ENCODE measurements at places on chromosomes 1 and 21.

DNA sequence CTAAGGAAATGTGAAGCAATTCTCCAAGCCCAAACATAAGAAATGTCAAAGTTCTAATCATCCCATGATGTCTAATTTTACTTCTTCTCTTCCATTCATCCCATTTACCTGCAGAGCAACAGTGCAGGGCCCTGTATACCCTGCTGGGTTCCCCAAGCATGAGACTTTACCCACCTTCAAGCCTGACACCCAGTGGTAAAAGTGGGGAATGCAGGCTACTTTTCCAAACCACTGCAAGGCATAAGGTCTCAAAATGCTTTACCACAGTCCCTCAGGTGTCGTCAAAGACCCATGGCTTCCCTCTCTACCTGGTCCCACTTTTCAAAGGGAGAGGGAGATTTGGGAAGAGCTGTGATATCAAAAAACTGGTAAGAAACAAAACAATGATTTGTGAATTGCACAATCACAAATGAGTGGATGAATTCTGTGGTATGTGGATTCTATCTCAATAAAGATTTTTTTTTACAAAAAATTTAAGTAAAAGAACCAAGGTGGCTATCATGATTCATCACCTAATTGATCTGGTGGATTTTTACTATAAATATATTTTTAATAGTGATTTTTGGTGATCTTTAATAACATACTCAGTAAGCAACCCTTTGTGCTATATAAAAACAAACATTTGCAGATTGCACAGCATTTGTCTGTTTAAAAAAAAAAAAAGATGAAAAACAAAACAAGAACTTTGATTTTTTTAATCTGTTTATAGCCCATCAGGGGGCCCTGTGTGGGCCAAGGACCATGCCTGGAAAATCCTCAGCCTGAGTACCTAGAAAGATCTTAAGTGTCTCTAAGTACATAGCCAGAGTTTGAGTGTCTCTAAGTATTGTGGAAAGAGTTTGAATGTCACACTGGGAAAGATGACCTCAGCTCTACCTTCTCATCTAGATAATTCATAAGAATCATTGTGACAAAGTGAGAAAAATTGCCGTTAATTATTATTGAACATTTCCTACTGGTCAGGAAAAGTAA is 73.1 kb upstream of the GJB5 start:
- peak; percentile 37 for DNase-seq

DNA sequence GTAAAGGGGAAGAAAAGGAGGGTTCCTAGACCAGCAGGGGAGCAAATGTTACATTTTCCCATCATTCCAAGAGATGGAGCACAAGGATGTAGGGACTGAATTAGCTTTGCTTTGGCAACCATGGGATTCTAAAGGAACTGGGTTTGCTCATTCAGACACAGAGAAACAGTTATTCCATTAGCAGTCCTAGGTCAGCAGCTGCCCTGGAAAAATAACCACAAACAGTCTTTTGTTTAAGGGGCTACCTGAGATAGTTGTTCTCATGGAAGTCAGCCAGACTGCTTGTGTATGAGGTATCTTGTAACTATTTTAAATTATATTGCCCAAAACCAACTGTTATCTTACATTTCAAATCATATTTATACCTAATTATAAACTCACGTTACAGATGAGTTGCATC is 58.4 kb upstream of the VCAM1 start:
- DNase-seq: no peak

DNA sequence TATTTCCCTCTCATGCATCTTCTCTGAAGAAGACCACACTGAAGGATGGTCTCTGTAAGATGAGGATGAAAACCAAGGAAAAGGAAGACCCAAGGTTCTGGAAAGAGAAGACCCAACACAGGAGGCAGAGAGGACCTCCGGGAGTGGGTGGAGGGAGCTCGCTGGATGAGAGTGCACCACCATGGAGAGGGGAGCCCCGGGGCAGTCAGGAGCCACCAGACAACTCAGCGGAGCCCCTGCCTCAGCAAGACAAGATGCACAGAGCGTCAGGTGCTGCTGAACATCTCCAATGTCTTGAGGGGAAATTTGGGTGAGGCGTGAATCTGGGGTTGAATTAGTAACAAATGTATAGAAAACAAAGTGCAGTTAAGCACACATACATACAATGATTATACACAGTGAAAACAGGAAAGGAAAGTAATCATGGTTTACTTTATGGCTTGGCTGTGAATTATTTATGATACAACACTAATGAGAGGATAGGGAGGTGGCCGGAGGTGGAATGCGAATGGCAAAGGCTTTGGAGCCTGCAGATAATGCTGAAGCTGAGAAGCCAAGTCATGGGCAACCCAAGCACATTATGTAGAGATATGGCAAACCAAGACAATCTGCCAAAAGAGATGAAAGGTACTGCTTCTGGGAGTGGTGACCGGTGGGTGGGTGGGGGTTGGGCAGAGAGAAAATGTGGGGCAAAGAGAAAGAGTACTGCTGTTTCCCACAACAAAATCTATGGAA is 80.4 kb upstream of the EDN2 start:
- no peak for DNase-seq

GRCh38 chr1:101003012-101003650 is 22.5 kb downstream of the DPH5 start:
- DNase-seq: peak; percentile 20

GRCh38 chr1:157111396-157112165 is 12.0 kb upstream of the ETV3L start:
- DNase-seq: no peak

DNA sequence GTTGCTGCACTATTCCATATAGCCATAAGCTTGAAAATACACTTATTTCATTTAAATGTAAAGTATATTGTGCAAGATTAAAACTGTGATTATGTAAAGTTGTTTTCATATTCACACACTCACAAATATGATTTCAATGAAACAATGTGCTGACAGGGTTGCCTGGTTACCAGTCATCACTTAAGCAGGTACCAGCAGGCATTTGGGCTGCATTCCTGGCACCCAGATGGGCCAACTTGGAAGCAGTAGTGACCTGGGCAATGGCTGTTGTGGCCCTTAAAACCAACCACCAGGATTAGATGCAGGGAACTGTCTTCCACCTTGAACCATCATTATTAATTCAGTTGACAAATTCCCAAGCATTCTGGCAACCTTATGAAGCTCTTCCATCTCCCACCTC is 45.0 kb upstream of the RASAL2 start:
- DNase-seq: no peak

GRCh38 chr21:22260274-22260673 is 1262.1 kb downstream of the NCAM2 start:
- no peak for DNase-seq

- DNase-seq: no peak
Observed at GRCh38 chr1:151508833-151509232, 2.4 kb upstream of the CGN start.

GRCh38 chr1:56065729-56066128 is 513.6 kb downstream of the PLPP3 start:
- DNase-seq: no peak

DNA sequence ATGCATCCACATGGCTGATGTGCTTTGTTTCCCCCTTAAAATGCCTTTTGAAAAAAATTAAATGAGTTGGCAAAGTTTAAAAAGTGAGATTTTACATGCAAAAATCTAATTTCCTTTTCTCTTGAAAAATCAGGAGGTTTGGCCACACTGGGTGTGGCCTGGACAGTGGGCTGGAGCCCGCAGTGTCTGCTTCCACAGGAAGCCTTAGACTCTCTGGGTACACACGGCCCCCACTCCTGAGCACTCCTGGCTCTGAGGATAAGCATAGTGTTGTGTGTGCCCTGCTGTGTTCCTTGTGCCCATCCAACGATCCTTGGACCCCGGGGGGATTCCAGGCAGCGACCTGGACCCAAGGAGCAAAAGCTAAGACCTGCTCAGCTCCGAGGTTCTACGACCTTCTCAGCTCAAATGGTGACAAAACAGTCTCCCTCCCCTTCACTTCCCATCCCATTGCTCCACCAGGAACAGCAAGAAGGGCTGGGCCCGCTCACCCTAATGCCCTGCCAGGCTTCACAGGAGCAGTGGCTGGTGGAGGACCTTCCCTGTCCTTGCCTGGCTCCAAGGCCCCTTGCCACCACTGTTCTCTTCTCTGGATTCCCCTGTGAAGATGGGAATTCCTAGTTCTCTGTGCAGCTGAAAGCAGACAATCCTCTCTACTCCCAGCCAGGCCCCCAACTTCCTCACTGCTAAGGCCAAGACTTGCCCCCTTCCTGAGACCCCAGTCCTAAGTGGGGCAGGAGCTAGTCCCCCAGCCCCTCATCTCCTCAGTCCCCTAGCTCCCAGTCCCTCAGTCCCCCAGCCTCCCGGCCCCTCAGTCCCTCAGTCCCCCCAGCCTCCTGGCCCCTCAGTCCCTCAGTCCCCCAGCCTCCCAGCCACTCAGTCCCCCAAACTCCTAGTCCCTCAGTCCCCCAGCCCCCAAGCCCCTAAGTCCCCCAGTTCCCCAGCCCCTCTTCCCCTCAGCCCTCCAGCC is 395.8 kb downstream of the PTPRU start:
- no peak for DNase-seq

DNA sequence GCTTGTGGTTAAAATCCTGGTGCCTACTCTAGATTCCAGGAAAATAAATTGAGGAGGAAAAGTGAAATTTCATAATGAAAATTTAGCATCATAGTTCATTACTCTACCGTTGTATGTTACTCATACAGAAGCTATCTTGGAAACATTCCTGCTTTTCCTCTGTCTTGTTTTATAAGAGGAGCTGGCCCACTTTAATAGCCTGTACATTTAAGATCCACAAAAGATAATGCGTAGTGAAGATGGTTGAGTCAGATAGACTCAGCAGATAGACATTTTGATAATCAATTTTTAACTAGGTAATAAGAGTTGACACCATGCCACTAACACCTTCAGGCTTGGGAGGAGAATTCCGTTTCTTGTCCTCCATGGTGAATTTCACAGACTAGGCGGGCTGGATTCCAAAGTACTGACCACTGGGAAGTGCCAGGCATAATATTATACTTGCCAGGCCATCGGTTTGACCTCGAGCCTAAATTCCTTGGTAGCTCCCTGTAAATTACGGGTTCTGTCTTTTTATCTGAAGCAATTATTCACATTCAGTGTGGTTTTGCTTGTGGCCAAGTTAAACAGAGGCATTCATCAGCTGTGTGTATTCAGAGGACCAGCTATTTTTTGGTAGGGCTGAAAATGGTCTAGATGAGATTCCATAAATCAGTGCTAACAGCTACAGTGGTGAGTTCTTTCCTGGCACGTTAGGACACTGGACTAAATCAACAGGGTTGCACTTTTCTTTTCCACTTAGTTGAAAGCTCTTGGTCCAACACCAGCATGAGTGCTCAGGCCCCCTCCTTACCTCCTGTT is 111.9 kb upstream of the KAZN start:
- no peak for DNase-seq

- DNase-seq: no peak
Observed at GRCh38 chr1:119093721-119094120, 46.7 kb downstream of the WARS2 start.

- no peak for DNase-seq
Observed at GRCh38 chr1:170618421-170618820, 45.5 kb upstream of the PRRX1 start.

DNA sequence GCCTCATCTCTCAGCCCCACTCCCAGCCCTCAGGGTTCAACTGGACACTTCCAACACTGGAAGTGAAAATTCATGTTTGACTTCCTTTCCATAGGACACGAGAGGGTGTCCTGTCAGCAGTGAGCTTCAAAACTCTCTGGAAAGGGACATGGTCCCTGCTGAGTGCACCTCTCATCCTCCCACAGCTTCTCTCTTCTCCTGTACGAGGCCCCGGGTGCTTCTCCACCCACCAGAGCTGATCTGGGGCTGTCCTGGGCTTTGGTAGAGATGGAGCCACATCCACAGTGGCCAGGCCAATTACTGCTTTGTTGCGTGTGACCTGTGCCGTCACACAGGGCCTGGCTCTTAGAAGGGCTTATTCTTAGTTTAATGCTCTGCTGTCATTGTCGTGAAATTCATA is 182.3 kb downstream of the RRAGC start:
- no peak for DNase-seq

- no peak for DNase-seq
Observed at GRCh38 chr1:200550367-200550766, 70.2 kb downstream of the KIF14 start.

DNA sequence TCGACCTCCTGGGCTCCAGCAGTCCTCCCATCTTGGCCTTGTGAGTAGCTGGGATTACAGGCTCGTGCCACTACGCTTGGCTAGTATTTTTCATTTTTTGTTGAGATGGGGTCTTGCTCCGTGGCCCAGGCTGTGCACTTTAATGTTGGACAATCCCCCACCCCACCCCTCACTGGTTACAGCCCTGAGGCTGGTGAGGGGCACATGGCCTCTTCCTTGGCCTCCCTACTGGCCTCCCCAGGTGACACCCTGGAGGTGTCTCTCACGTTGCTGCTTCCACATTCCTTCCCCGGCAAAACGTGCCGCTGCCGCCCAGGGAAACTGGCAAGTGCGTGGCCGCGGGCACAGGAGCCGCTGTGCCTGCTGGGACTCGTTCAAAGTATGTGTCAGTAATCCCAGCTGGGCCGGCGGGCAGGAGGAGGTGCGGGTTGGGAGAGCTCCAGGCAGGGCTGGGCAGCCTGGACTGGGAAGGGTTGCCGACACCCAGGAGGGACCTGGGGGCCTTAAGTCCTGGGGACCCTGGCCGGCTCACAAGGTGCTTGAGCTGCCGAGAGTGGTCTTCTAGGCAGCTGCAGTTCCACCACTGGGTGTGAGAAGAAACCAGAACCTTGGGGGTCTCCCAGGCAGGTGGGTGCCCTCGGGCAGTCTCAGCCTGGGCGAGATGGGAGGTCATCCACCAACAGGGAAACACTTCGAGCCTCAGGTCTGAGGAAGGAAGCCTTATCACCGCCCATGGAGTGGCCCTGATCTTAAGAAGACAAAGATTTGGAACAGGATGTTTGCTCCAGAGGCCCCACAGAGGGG is 6.5 kb downstream of the WNT3A start:
- no peak for DNase-seq

- no peak for DNase-seq
Observed at GRCh38 chr1:55535724-55536544, 320.8 kb upstream of the USP24 start.

GRCh38 chr21:29218749-29219148 is 80.0 kb upstream of the BACH1 start:
- DNase-seq: no peak

- DNase-seq: no peak
Observed at GRCh38 chr1:115181231-115181630, 91.9 kb upstream of the TSPAN2 start.

DNA sequence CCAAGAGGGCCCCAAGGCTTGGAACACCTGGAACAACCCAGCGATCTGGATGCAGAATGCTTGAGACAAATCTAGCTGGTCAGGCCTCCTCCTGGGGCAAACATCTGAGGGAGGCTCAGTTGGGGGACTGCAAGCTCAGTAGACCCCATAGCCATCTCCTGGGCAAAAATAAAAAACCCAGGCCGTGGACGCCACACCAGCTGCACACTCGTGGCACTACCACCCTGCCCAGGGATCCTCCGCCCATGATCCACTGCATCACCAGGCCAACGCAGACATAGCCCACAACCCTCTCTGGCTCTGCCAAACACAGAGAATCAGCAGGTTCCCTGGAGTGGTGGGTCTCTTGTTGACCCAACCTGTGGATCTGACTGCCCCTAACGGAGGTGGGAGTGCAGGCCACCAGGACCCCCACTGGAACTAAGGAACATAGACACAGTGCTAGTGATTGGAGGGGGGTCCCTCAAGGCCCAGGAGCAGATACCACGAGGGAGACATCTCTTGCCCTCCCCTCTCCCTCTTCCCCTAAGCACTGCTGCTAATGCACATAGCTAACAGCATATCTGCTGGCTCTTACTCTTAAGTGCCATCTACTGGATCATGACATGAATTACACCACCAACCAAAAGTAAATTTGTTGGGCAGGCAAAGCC is 147.2 kb downstream of the CHD1L start:
- peak; percentile 46 for DNase-seq

GRCh38 chr1:214966346-214966745 is 116.2 kb upstream of the KCNK2 start:
- no peak for DNase-seq

Measured in HepG2 (cell line).